ENCODE measurements at places on chromosomes 3 and 15. TPM values are rescaled to one million over a fixed set of nuclear protein-coding genes. Genes with fewer than 3 reads are reported as not detected.

ROPN1 gene
- total RNA-seq = not detected

DNA sequence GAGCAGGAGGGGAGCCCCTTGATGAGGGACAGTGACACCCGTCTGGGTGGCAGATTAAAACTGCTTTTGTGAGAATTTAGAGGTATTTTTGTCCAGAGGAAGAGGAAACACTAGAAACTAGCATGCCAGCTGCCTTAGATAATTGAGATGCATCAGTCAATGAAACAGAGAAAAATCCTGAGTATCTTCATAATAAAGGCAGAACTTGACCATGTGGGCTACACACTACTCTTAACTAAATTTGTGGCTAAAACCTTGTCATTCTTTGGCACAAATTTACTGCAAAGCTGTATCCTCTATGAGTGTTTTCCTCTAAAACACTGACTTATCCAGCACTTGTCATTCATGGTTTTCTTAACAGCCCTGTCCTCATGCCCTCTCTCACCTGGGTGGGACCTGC, 259.7 kb upstream of the TPM1 start:
- no peak for DNase-seq
- no peak overlapping the region for H3K4me3 ChIP-seq
- peaks cover 19% of the 10 kb centered on the region for H3K4me1 ChIP-seq

GRCh38 chr3:102181175-102181920, 253.5 kb upstream of the ZPLD1 start:
- H3K27ac ChIP-seq = peak overlapping the region; percentile 69
- H3K36me3 ChIP-seq = no peaks in the 10 kb centered on the region
- peaks cover 32% of the 10 kb centered on the region for H3K4me1 ChIP-seq
- no peak for DNase-seq

LTF gene
- total RNA-seq = 0.83 TPM

ZDHHC19 gene
- total RNA-seq = not detected

DNA sequence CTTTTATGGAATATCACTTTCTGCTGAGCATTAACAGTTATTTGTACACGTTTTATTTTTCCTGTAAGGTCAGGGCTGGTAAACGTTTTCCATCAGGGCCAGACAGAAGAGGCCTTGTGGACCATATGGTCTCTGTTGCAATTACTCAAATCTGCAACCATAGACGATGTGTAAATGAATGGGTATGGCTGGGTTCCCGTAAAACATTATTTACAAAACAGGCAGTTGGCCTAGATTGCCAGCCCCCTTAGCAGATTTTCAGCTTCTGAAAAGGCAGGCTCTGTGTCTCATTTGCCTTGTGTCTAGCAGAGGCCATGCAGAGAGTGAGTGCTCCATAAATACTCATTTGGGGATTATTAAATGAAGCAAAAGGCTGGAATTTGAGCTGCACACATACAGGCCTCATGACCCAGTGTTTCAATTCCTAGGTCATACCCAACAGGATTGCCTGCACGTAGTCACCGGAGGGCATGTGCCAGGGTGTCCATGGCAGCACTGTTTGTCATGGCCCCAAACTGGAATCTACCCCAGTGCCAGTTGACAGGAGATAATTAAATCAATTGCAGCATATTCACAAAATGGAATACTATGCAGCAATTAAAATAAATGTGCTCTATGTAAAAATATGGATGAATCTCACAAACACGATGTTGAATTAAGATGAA, 51.3 kb downstream of the GPD1L start:
- H3K4me1 ChIP-seq = no peaks in the 10 kb centered on the region
- no peak for DNase-seq
- no peaks in the 10 kb centered on the region for H3K27me3 ChIP-seq
- H3K36me3 ChIP-seq = peaks cover 80% of the 10 kb centered on the region

- no peaks in the 10 kb centered on the region for H3K27me3 ChIP-seq
- H3K36me3 ChIP-seq = no peaks in the 10 kb centered on the region
- no peak for DNase-seq
- no peak overlapping the region for H3K4me3 ChIP-seq
Observed at GRCh38 chr3:174710612-174711011, 148.5 kb upstream of the NAALADL2 start.

SCN11A gene
- total RNA-seq = 0.99 TPM

GRCh38 chr15:52221730-52222129, 30.5 kb upstream of the GNB5 start:
- H3K27me3 ChIP-seq = no peaks in the 10 kb centered on the region
- no peak overlapping the region for H3K27ac ChIP-seq
- no peaks in the 10 kb centered on the region for H3K36me3 ChIP-seq
- no peak overlapping the region for H3K4me3 ChIP-seq
- no peak for DNase-seq

PLA2G4D gene
- total RNA-seq = not detected

DNA sequence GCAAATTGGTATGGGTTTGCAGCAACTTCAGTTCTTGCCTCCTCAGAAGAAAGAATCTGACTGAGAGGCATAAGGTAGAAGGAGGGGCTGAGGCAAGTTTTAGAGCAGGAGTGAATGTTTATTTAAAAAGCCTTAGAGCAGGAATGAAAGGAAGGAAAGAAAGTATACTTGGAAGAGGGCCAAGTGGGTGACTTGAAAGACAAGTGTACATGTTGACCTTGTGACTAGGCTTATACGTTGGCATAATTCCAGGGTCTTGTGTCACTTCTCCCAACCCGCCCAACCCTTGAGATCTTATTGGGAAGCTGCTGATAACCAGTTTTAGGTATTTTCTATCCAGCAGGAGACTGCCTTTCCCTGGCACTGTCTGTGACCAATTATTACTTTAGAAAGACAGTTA, 436.9 kb upstream of the ZNF717 start:
- no peaks in the 10 kb centered on the region for H3K4me1 ChIP-seq
- H3K4me3 ChIP-seq = no peak overlapping the region
- DNase-seq = no peak
- H3K36me3 ChIP-seq = no peaks in the 10 kb centered on the region
